ENCODE measurements at places on chromosomes 6 and 20. TPM values are rescaled to one million over a fixed set of nuclear protein-coding genes. Genes with fewer than 3 reads are reported as not detected.

LY6G6F gene
- total RNA-seq = not detected

ZBTB12 gene
- 2.5 TPM for total RNA-seq

DNA sequence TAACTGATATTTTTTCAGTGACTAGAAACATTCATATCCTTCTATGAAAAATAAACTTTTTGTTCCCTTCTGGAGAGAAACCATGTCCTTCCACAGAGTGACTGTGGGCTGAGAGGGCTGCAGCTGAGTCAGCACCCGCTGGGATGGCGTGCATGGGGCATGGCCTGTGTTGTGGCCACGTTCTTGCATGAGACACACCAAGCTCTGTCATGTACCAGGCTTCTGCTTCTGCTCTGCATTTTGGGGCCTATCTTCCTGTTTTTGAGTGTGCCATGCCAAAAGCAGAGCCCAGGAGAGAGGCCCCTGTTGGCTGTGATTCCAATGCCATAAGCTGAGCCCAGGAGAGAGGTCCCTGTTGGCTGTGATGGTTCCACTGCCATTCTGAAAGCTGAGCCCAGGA lies 10.8 kb downstream of the APMAP start:
- no peak for DNase-seq

DNA sequence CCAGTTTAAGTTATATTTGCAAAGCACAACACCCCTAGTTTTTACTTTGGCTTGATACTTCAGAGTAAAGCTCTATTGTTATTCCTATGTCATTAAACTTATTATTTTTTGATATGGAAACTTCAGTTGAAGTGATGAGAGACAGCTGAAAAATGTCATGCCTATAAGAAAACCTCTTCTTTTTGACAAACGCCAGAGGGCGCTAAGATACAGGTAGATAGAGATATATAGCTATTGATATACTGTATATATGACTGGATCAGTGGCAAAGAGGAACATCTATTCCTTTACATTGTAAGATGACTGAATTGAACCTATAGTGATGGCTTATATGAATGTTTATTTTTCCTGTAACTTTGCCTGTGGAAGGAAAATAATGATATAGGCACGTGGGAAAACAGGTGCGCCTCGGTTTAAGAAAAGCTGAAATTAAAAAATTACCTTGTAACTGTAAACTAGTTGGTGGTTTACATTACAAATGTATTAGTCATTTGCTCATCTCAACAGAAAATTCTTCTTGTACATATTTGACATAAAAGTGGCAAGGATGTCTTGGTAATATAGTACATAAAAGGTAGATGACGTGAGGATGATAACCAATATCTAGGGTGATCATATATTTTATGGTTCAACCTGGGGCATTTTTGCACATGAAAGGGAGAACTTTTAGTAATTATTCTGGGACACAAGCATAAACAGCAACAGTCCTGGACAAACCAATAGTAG lies 74.1 kb downstream of the LAMA4 start:
- DNase-seq = no peak

GRCh38 chr6:3438190-3439167 lies 18.4 kb downstream of the SLC22A23 start:
- no peak for DNase-seq

GRCh38 chr6:43835872-43836419 lies 65.9 kb downstream of the VEGFA start:
- DNase-seq = no peak

PTGIS gene
- 125 TPM for total RNA-seq

TFAP2C gene
- total RNA-seq = 1.9 TPM

DNA sequence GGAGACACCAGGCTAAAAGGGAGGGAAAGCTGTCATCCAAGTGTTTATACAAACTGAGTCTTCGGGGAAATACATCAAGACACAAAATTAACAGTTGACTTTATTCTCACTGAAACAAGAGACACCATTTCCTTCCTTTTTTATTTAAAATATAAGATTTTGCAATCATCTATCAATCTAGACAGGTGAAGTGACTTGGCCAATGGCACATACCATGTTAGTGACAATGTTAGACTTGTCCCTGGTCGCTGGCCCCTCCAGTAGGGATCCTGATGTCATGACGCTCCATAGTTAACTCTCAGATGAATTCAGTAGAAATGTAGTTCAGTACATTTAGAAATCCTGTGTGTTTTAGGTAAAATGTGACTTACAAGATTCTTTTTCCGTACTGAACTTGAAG lies 2.9 kb downstream of the SASH1 start:
- DNase-seq = no peak

PDE10A gene
- total RNA-seq = 3.3 TPM

PPDPF gene
- 274 TPM for total RNA-seq

GRCh38 chr6:125173341-125174095 lies 19.9 kb downstream of the TPD52L1 start:
- no peak for DNase-seq

DNA sequence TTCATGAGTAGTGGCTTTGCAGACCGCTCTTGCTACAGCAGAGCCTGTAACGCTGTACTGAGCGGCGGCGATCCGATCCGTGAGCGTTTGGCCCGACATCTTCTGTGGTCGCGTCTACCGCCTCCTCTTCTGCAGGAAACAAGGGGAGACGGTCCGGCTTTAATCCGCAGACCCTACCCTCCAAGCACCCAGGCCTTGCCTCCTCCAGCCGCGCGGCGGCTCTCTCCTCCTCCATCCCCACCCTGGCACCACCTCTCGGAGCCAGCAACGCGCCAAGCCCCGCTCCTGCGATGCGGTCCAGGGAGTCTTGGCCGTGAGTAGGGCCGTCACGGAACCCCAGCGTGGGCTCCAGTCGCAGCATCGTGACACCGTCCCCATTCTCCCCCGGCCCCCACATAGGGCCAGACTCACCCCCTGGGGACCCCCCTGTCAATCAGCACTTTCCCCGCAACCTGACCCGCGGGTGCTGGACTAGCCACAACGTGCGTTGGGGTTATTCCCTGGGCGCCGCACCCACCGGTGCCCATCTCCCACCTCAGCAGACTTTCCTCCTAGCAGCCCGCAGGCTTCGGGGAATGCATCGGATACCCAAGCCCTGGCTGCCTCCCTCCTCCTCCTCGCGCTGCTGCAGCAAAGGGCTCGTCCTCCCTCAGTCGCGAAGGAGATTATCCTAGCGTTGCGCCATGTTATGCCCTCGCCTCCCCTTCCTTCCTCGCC lies 914 bp downstream of the SNAP91 start:
- no peak for DNase-seq

DNA sequence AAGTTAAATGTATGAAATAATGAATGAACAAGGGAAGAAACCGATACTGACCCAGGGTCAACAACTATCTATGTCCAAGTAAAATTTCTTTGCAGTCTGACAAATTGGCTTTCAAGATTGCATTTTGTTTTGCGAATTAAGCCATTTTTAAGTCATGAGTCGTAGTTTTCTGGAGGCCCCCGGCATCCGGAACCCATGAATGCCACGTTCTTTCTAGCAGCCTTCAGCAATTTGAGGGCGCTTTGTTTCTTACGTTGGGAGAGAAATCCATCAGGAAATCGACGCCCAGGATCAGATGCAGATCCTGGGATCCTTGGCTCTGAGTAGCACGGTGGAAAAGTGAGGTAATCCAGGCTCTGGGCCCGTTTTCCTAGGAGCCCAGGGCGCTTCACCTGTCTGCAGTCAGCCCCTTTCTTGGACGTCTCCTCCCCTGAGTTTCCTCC lies 309 bp upstream of the ABRACL start:
- DNase-seq = no peak

DNA sequence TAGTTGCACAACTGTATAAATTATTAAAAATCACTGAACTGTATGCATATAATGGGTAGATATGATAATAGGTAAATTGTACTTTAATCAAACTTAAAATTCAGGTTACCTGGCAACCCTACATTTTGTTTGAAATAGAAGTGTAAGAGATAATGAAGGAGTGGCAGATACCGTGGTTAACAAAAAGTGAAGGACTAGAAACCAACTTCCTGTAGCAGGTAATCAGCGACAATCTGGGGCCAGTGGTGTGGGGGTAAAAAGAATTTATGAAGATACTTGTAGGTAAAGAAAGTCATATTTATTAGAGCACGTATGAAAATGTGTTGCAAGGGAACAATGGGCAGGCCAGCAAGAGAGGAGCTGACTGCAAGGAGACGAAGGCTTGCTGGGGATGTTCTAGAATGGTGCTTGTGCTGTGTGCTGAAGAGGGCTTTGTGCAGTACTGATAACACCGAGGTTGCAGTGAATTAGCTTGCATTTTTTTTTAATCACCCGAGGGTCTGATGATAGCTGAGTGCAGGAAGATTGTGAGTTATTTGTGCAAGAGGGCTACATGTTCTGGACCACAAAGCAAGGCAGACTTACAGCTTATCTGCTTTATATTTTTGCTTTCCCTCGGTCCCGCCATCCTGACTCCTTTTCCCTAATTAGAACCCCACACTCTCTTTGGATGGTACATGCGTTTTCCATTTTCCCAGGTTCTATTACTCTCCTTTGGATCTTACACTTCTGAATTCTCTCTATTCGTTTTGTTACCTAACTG lies 4.6 kb upstream of the ENPP1 start:
- no peak for DNase-seq

NUDT3 gene
- 57.2 TPM for total RNA-seq

GRCh38 chr6:14841901-14842421 lies 403.9 kb upstream of the JARID2 start:
- no peak for DNase-seq

GRCh38 chr20:23995905-23996666 lies 7.5 kb upstream of the GGTLC1 start:
- no peak for DNase-seq

- DNase-seq = peak; percentile 98
Measured at GRCh38 chr6:31814677-31815024, 432 bp downstream of the HSPA1L start.

- DNase-seq = no peak
Measured at GRCh38 chr6:109406196-109406595, 23.9 kb upstream of the CD164 start.

DNA sequence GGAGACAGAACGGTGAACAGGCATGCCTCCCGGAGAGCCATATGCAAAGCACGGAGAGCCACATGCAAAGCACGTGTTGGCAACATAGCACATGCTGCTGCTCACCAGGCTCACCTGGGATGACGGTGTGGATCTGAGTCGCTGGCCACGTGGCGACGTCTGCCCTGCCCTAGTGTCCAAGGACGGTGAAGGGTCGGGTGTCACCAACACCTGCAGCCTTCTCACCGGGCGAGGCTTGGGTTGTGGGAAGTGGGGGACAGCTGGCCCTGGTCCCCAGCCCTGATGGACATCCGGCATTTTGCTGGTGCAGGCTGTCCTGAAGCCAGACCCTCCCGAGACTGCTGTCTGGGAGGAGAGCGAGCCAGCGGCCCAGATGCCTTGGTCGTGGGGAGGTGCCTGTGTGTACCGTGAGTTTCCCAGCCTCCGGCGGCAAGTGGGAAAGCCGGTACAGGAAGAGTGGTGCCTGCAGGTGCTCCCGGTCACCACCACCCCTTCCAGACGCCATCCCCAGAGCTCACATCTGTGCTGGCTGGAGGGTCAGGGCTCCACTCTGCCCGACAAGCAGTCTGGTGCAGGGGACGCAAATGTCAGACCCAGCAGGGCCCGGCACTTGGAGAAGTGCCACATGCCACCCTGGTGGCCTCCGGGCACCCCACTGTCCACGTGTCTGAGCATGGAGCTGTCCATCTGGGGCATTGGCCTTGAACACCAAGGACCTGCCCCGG lies 5.9 kb upstream of the ADRM1 start:
- DNase-seq = no peak

AVP gene
- not detected for total RNA-seq

RIPPLY2 gene
- total RNA-seq = not detected

APOBEC2 gene
- 0.50 TPM for total RNA-seq

DNA sequence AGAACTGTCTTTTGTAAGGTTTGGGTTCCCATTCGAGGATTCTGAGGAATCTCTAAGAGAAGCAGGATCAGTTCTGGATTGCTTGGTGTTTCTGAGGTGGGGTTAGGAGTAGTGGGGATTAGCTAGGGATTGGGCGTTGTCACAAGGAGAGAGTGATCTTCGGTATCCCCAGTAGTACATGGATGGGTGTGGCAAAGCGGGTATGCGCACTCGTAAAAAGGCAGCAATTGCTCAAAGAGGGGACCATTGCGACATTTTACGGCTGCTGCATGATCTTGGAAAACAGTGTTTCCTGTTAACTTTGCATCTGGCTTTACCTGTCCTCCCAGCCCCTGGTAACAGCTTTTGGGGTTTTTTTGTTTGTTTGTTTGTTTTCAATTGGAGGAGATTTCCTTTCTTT lies 9.7 kb upstream of the ZSCAN9 start:
- DNase-seq = no peak

- no peak for DNase-seq
Measured at GRCh38 chr6:7671076-7671475, 54.8 kb upstream of the BMP6 start.

MEI4 gene
- 0.06 TPM for total RNA-seq

DNA sequence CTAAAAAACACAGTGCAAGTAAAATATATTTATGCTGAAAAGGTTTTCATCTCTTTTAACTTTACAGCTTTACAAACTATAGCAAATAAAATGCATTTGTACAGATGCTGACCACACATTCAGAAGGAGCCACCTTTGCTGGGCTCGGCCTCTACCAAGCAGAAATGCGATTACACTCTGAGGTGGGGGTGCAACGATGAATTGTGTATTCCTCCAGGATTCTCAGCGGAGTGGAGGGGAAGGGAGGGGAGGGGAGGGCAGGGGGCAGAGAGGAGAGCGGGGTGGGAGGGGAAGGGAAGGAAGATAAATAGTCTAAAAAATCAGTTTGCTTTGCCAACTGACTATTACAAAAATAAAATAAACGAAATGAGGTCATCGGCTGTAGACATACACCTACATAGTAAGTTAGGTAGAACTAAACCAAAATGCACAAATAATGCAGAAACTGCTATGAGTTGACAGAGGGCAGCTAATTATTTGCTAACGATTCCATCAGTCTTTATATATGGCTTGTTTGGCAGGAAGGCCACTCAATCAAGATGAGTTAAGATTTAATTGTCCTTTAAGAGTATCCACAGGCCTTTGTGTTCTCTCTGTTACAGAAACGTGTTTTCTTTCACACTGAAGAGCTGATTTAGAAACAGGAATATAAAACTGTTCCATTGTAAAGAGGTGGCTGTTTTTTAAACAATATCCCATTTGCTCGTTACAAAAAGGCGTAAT lies 90.1 kb downstream of the TAF4 start:
- no peak for DNase-seq

GRCh38 chr6:156808287-156808686 lies 31.1 kb downstream of the ARID1B start:
- DNase-seq = no peak

GRCh38 chr6:71289039-71289801 lies 609 bp downstream of the OGFRL1 start:
- DNase-seq = no peak

Data from esophagus muscularis mucosa (tissue), 4 donors.